ENCODE measurements at places on chromosomes 2 and 18. TPM values are rescaled to one million over a fixed set of nuclear protein-coding genes. Genes with fewer than 3 reads are reported as not detected.
A peak's percentile ranks its signal among the peaks of the same experiment; 100 is the strongest.

GRCh38 chr2:134139611-134140010 lies 114.3 kb upstream of the MGAT5 start:
- DNase-seq, result no peak

- DNase-seq, result no peak
These were observed 7.0 kb downstream of the ZBTB14 start for GRCh38 chr18:5288517-5288935.

GRCh38 chr18:28804512-28805202 lies 627.7 kb upstream of the CDH2 start:
- DNase-seq, result no peak

INHA gene
- polyA plus RNA-seq, result 0.65 TPM

DNA sequence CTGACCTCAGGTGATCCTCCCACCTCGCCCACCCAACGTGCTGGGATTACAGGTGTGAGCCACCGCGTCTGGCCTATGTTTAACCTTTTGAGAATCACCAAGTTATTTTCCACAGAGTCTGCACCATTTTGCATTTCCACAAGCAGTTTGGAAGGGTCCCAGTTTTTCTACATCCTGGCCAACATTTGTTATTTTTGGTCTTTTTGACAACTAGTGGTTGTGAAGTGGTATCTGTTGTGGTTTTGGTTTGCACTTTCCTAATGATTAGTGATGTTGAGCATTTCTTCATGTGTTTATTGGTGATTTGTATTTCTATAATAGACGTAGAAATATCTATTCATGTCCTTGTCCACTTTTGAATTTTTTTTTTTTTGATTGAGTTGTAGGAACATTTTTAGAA lies 67.9 kb downstream of the BIRC6 start:
- no peak for DNase-seq

DNA sequence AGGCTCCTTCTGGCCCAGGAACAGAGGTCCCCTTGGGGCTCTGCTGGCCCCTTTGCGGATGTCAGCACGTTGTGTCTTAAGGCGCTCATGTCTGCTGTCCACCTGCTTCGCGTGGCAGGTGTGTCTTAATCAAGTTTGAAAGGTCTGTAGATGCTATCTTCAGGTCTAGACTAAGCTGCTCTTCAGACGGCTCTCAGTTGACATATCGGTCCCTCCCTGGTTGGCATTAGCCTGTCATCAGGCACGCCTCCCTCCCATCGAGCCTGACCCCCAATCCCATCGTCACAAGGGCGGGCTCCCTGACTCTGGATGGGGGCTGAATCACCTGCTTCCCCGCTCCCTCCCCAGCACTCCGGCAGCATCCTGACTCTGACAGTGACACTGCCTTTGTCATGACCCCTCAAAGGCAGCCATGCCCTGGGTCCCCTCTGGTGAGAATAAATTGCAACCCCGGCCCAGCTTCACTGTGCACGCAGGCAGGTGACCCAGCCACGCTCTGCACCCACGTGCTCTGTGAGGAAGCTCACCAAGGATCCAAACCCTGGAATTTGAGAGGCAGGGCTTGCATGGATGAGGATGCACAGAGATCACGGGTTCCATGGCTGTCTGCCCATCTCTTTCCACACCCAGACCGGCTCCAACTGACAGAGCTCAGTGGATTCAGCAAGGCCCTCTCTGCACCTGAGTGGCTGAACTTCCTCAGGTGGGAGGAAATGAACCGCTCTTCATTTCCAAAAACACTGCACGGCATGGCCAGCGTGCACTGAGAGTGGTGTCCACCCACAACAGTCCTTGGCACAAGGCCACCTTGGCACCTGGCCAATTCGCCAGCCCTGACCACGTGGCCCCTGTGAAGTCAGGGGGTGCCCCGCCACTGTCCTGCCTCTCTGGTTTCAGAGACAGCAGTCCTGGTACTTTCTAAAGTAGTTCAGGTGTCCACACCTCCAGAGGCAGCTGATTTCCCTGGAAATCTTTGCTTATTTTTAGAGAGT lies 110.2 kb upstream of the GPC1 start:
- DNase-seq, result no peak

- DNase-seq, result no peak
These were observed 963.0 kb downstream of the TDRD15 start for GRCh38 chr2:22086726-22087125.

GRCh38 chr2:26848336-26849055 lies 564 bp downstream of the DPYSL5 start:
- no peak for DNase-seq

- no peak for DNase-seq
These were observed 50.5 kb upstream of the OTOS start for GRCh38 chr2:240191001-240191400.

- no peak for DNase-seq
These were observed 176.7 kb downstream of the IKZF2 start for GRCh38 chr2:212974692-212975091.

GRCh38 chr2:237662671-237663093 lies 35.3 kb downstream of the LRRFIP1 start:
- peak; percentile 85 for DNase-seq

GRCh38 chr18:46301571-46301970 lies 197.4 kb downstream of the HAUS1 start:
- DNase-seq, result no peak

ANO7 gene
- 2.5 TPM for polyA plus RNA-seq

- peak; percentile 51 for DNase-seq
These were observed 4.2 kb downstream of the HOXD11 start for GRCh38 chr2:176111309-176111663.

GRCh38 chr2:239830121-239831000 lies 194.8 kb downstream of the NDUFA10 start:
- DNase-seq, result no peak

DNA sequence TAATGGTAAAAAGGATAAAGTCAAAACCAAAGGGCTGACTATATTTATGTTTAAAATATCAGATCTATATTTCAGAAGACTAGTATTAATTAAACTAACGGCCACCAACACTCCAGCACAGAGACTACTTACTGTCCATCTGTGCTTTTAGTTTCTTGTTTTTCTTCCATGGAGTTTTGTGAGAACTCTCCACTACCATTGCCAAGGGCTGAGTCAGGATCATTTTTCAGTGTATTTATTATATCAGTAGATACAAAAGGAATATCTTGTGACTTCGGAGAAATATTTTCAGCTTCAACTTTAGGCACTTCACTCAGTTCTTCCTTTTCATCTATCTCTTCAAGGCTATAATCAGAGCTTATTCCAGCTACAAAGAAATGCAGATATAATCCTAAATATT lies 79.1 kb upstream of the GRB14 start:
- DNase-seq, result no peak

GRCh38 chr18:23020555-23021294 lies 87.6 kb downstream of the RBBP8 start:
- DNase-seq, result no peak

- no peak for DNase-seq
These were observed 94.4 kb upstream of the RBBP8 start for GRCh38 chr18:22838639-22839277.

GRCh38 chr2:112314856-112315255 lies 39.5 kb downstream of the ZC3H6 start:
- DNase-seq, result no peak

SPEG gene
- 18.1 TPM for polyA plus RNA-seq

DNA sequence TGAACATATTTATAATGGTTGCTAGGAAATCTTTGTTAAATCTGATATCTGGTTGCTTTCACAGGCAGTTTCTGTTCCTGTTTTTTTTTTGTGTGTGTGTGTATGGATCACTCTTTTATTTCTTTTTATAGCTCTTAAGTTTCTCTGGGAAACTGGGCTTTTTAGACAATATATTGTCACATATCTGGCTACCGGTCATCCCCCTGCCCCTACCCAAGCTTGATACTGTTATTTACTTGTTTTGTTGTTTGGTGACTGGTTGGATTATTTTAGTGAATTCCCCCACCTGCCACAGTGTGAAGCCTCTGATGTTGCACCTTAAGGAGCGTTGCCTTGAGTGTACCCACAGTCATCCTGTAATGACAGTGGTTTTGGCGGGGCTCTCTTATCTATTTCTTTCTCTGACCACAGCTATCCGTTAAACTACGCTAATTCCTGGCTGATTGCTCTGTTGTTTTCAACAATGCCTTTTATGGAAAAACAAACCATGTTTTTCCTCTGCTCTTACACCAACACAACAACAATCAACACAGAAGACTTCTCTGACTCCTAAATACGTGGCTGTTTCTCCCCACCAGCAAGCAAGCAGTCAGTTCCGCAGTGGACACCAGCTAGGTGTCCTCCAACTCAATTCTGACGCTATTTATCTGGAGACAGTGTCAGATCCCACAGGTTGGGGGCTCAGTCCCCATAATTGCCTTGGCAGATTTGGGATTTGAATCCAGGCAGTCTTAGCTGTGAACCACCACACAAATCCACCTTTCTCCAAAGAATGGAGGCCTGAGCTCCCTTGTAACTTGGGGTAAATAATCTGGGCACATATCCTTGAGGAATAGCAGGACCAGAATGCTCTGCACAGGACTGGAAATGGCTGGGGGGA lies 10.9 kb downstream of the GNLY start:
- no peak for DNase-seq

DNA sequence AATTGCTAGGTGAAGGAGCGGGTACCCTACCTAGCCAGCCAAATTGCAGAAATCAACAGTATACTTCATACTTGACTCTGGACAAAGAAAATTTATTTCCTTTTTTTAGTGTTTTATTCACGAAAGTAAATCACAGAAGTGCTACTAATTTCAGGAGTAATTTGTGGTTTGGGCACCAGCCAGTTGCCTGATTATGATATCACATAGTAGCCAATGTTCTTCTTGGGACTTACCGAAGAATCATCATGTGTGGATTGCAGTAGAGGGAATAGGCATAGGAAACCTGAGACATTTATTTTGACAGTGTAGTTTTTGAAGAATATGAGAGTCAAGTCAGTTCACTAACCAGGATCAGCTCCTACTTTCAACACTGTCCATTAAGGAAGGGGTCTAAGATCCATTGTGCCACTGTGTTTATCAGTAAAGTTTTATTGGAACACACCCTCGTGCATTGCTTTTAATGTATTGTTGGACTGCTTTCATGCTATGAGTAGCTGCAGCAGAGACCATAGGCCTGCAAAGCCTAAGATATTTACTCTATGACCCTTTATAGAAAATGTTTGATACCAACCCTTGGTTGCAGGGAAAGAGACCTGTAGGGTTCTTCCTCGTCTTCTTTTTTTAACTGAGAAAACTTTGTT lies 32.1 kb downstream of the TNFRSF11A start:
- DNase-seq, result no peak

DNA sequence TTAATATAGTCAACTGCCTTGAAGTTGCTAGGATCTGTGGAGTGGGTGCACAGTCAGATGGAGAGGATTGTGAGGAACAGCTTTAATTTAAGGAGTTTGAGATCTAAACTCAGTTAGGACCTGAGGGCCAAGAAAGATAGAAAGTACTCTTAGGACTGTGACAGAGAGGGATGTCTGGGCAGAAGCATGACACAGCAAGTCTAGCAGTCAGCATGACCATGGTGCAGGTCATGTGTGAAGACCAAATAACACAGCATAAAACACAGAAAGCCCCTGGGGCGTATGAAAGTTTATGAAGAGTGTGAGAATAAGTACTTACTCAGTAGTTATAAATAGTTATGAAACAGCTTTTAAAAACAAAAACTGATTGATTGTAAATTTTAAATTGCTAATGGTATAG lies 107.2 kb downstream of the GALNT1 start:
- no peak for DNase-seq

GATA6 gene
- 57.6 TPM for polyA plus RNA-seq

GRCh38 chr2:241808051-241808720 lies 807 bp upstream of the NEU4 start:
- DNase-seq, result no peak

DNA sequence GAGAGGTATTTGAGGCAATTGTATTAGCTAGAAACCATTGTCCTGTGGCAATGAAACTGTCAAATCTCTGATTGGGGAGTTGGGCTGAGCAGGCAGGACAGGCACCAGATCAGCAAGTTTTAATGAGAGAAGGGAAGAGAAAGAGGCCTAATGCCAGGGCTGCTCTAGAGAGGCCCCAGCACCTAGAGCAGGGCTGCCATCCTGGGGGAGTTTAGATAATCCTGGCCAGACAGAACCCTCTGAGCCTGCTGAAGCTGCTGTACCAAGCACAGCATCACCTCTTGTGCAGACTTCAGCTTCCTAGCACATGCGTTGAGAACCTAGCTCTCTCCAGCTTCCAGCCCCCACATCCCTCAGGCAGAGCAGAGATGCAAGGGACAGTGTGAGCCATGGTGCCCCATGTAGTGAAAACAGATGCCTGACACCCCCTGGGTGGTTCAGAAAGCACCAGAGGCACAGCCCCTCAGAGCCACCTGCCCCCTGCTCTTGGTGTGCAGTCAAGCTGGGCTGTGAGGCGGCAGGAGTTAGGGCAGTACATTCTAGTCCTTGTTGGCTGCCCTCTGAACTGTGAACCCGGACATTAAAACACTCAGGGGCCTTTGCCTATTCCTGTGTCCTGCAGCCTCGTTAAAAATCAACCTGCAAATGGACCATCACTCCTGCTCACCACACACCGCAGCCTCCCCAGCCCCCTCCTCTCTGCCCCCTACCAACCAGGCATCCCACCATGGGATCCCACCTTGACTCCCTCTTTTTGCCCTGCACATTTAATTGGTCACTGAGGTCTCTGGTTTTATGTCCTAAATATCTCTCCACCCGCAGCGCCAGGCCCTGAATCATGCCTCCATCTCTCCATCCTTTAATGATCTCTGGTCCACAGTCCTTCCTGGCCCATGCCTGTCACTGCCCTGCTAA lies 52.7 kb downstream of the ADD2 start:
- no peak for DNase-seq

DNA sequence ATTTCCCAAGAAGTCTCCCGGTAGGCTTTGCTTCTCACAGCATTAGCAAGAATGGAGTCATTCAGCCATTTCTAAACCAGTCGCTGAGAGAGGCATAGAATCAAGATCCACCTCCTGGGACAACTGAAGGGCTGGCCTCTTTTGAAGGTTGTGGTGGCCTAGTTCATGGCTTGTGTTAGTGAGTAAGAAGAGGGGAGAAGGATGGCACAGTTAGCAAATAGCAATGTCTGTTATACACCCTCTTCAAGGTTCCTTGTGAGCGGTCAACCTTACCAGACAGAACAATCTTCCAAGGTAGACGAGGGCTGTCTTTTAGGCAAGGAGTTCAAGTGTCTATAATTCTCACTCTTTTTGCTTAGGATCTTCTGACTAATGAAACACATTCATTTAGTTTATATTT lies 35.4 kb upstream of the DNAH7 start:
- DNase-seq, result no peak

BIN1 gene
- polyA plus RNA-seq, result 71.5 TPM

KIAA2012 gene
- 0.46 TPM for polyA plus RNA-seq

- no peak for DNase-seq
These were observed 5.2 kb upstream of the NCAPH start for GRCh38 chr2:96330407-96330806.

VAMP8 gene
- polyA plus RNA-seq, result 54.6 TPM

RND3 gene
- 108 TPM for polyA plus RNA-seq

ADCYAP1 gene
- polyA plus RNA-seq, result 0.13 TPM

DNAH7 gene
- polyA plus RNA-seq, result 2.7 TPM

DNA sequence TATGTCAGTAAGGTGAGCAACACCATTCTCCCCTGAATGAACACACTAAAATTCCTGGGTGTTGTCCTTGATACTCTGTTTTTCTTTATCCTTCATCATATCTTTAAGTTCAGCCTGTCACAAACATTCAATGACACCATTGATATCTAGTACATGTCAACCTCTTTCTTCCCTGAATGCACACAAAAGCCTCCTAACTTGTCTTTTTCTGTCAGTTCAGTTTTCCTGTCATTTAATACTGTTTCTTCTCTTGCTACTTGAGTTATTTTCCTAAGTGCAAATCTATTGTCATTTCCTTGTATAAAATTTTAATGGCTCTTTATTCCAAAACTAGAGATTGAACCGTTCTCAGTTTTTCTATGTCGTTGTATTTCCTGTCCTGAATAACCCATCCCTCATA lies 1107.6 kb upstream of the SLC39A10 start:
- no peak for DNase-seq

MYL12B gene
- 427 TPM for polyA plus RNA-seq

GRCh38 chr2:67619204-67619603 lies 222.1 kb downstream of the ETAA1 start:
- no peak for DNase-seq
